ENCODE measurements at places on chromosomes 3 and 15.

GRCh38 chr3:14780927-14781507, 37.7 kb upstream of the FGD5 start:
- peak; percentile 82 for DNase-seq

DNA sequence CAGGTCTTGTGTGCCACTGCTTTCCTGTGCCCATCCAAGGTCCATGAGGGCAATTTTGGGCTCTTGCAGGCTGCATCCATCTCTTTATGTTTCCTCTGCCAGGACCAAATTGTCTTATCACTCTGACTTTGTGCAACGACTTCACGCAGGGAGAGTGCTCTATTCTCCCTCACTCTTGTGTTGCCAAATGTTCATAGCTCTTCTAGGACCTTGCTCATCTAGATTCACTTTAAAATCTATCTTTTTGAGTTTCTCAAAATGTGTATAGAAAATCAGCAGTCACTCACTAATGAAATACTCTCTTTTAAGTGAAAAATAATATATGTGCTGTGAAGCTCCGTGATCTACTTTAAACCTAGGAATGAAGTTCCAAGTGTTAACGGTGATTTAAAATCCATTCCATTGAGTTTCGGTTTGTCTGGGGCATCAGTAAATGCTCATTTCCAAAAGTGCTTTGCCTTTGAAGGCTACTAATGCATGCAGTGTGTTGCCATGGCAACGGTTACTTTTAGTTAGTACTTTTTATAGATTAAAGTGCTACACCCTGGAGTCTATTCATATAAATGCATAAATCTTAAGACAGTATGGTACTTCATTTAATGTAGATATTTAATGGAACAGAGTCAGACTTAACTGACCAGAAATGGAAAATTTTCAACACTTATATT, 46.6 kb upstream of the GOLGA8J start:
- no peak for DNase-seq

DNA sequence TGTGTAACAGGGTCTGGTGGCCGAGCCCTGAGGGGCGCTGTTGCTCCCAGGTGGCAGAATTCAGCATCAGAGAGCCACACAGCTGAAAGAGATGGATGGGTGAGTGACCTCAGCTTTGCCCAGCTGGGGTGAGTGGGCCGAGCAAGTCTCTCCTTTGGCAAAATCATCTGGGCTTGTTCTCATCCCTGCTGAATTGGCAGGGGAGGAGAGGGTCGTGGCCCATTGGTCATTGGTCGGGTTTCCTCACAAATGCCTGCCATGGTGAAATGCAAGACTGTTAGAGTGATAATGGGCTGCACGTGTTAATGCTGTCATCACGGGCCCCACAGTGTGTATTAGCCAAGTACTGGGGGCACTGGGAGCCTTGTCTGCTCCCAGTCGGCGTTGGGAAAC, 15.9 kb downstream of the ABHD2 start:
- peak; percentile 93 for DNase-seq

DNA sequence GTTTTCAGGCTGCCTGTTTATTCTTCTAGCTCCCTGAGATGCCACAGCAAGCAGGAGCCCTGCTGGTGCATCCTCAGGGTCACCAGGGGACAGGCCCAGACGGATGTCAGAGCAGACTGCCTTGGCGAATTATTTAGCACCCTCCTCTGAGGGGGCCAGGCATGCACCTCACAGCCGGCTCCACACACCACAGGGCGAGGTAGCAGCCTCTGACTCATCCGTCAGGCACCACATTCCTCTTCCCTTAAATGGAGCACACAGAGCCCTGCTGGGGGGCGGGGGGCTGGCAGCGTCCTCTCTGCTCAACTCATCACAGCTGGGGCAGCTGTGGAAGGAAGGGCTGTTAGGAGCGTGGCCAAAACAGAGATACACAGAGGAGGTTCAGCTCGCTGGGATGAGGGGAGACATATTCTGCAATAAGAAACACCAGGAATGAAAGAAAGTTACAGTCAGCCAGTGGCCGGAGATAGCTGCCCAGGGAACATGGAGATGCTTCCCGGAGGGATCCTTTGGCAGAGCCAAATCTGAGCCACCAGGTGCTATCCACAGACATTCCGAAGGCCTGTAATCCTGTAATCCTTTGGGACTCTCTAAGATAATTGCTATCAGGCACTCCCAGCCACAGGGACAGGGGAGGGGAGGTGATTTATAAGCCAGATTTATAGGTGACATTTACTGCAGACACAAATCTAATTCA, 13.9 kb upstream of the PRICKLE2 start:
- peak; percentile 80 for DNase-seq

DNA sequence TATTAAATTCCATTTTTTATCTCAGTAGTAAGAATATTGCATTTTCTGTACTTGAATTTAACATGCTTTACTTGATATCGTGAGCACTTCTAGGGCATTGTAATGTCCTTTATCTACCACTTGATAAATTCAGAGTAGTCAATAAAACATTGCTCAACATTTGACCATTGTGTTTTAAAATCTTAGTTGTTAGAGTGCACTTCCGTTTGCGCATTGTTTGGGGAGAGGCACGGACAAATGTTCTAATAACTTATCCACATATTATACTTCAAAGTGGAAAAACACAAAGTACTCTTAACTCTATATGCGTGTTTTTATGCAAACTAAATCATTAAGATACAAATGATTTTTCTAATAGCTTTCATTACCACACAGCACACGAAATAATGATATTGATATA, 419 bp downstream of the FAM227B start:
- DNase-seq: peak; percentile 81

DNA sequence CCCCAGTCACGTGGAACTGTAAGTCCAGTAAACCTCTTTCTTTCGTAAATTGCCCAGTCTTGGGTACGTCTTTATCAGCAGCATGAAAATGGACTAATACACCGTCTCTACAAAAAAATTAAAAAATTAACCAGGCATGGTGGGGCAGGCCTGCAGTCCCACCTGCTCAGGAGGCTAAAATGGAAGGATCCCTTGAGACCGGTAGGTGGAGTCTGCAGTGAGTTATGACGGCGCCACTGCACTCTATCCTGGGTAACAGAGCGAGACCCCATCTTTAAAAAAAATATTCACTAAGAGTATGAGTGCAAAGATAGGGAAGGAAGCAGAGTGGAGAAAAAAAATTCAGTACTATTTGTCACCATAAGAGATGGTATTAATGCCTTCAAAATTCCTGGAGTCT, 25.6 kb downstream of the SEC11A start:
- no peak for DNase-seq

- DNase-seq: no peak
Observed at GRCh38 chr3:67453628-67454027, 200.8 kb downstream of the SUCLG2 start.

- no peak for DNase-seq
Observed at GRCh38 chr3:10007126-10007782, 19.0 kb upstream of the FANCD2 start.

DNA sequence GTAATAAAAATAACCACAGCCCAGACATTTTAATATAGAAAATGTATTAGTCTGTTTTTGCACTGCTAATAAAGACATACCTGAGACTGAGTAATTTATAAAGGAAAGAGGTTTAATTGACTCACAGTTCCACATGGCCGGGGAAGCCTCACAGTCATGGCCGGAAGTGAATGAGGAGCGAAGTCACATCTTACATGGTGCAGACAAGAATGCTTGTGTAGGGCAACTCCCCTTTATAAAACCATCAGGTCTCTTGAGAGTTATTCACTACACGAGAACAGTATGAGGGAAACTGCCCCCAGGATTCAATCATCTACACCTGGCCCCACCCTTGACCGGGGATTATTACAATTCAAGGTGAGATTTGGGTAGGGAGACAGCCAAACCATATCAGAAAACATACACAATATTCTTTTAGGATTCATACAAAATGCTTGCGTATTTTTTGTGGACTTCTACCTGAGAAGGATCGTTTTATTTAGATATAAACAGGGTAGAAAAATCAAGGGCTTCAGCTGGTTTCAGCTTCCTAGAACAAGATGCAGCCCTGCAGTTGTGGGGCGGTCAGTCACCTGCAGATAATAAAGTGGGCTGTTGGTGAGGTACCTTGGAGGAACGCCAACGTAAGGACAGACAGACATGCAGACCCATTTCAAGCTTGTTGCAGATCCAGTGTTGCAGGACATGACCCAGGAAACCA, 101.9 kb downstream of the TNIK start:
- DNase-seq: no peak

Measured in cardiac muscle cell (in vitro differentiated cells and primary cell).